ENCODE measurements at places on chromosomes 2 and 18.

- no peak for DNase-seq
These were observed 154.9 kb downstream of the MYO3B start for GRCh38 chr2:170332676-170333402.

DNA sequence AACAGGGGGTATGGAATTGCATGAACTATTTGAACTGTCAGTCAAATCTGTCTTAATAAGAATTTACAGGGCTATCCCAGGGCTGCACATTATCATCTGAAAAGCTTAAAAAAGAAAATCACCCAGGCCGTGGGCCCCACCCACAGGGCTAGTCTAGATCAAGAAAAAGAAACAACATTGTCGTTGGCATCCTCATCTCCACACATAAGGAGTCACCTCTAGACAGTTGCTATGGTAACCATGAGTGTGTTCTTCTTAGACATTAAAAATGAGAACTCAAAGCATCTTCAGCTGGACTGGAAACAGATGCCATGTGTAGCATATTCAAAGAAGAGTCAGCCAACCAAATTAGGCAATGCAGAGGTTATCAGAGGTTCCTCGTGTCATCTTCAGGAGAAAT, 72.3 kb upstream of the CPO start:
- DNase-seq: no peak

GRCh38 chr2:14235667-14236066, 396.9 kb upstream of the LRATD1 start:
- no peak for DNase-seq

- no peak for DNase-seq
These were observed 6.2 kb downstream of the PKDCC start for GRCh38 chr2:42053791-42054701.

DNA sequence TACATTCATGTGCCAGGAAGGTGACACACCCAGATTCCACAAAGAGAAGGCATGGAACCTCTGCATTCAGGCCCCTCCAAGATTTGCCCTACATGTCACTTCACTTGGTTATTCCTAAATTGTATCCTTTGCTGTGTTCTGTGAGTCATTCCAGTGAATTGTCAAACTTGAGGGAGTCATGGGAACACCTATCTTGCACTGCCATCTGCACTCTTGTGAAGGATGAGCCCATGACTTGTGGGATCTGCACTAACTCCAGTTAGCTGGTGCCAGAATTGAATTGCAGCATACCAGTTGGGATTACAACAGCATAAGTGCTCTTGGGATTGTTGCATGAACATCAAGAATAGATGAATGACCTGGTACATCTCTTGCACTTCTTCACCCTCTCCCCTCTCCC, 1288.0 kb upstream of the ZEB2 start:
- DNase-seq: no peak

DNA sequence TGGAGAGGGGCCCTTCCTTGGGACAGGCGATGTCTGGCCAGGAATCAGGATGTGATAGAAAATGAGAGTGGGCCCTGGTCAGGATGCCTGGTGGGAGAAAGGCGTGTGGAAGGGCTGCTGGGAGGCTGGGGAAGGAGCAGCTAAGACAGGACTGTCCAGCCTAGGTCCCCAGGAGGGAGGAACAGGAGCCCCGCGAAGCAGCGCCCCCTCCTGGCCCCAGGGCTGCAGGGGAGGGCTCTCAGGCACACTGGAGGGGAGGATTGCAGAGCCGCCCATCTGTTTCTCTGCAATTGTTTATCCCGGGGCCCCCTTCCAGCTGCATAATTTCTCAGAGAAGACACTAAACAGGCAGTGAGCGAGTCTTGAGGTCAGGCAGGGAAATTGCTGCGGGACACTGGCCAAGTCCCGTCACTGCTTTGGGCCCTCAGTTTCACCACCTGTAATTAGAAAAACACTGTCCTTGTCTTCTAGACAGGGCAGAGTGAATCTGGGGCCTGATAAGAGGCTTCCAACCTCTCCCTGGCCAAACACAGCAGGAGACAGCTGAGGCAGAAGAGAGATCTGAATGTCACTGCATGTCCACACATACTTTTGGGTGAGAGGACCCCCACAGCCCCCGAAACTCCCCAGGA, 3.9 kb upstream of the NPPC start:
- DNase-seq: no peak

- DNase-seq: no peak
These were observed 247.3 kb downstream of the PRKCE start for GRCh38 chr2:45898819-45899218.

DNA sequence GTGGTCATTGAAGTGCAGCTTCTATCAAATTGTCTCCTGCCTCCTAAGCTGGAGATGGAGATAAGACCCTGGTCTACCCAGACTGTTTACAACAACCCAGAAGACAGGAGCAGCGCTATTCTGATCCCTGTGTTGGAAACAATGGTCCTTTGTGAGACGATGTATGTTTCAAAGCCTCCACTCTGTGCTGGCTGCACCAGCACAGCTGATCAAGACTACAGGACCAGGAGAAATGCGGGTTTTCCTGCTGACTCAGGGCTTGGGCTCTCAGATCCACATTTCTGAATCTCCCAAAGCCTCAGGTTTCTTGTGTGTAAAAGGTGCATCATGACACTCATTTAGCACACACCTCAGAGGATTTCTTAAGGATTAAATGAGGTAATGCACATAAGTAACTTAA, 92.0 kb downstream of the POU3F3 start:
- no peak for DNase-seq

- no peak for DNase-seq
These were observed 197.9 kb upstream of the HDAC4 start for GRCh38 chr2:239598732-239599090.

GRCh38 chr2:231693956-231694355, 14.4 kb upstream of the PTMA start:
- no peak for DNase-seq

DNA sequence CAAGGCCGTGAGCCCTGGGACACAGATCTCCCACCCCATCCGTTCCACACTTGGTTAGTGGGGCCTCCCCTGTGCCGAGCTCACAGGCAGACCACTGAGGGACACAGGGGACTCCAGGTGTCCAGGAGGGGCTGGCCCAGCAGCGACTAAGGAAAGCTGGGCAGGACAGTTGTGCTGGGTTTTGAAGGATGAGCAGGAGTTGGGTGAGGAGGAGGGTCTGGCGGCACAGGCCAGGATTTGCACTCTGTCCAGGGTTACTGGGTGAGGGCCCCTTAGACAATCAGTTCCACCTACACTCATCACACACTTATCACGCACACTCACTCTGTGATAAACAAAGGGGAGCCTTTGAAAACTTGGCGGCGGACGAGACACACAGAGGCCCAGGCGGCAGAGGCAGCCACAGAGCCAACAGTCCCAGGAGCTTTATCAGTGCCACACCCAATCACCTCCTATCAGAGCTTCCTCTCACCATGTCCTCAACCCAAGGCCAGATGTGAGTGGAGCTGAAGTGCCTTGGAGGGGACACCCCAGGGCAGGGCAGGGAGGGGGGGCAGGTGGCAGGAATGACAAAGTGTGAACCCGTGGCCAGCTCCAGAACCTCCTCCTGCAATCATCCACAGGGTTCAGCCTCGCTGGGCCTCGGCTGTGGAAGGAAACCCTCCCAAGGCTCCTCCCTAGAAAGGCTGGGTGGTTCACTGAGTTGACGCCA, 26.6 kb downstream of the BIN1 start:
- DNase-seq: no peak

DNA sequence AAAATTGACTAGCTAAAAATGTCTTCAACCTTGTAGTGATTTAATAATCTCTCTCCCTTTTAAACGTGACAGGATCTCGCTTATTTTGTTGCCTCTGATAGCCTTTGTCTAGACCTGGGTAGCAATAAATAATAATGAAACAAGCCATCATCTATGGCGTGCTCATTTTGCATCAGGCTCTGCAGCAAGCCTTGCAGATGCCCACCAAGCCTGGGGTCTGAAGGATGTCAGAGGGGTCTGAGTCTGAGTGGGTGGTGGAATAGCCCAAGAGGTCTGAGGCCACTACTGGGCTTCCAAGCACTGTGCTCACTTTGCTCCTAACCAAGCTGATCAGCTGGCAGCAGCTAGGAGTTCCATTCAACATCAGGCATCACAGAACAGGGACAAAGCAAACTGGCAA, 109.4 kb downstream of the GYPC start:
- DNase-seq: no peak

- DNase-seq: no peak
These were observed 63.7 kb downstream of the MARCHF4 start for GRCh38 chr2:216308576-216308975.

GRCh38 chr18:77772177-77772576, 522.5 kb downstream of the GALR1 start:
- no peak for DNase-seq

GRCh38 chr2:45770811-45771210, 119.3 kb downstream of the PRKCE start:
- no peak for DNase-seq

GRCh38 chr2:29744976-29745375, 176.4 kb downstream of the ALK start:
- DNase-seq: no peak

DNA sequence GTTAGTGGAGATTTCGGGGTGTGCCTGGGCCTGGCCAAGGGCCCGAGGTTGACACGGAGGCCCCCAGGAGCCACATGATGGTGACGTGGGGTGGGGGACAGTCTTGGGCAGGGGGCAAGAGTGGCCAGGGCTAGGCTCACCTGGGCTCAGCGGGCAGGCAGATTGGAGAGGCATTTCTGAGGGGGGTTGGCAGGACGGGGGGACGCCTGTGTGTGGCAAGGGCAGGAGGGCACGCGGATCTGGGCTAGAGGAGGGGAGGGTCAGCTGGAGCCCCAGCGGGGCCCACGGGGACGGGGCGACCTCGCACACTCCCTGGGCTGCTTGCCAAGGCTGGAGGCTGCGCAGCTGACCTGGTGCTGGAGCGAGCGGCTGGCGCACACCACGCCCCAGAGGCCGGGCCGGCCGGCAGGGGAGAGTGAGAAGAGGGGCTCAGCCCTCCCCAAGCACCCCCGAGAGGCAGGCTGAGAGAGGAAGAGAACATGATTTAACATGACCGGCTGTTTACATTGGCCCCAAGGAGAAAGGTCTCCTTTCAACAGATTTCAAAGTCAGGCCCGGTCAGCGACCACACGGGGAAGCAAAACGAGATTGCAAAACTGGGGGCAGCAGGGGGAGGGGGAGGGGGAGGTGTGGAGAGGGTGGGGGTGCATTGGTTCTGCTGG, 38.0 kb upstream of the SNED1 start:
- DNase-seq: no peak

DNA sequence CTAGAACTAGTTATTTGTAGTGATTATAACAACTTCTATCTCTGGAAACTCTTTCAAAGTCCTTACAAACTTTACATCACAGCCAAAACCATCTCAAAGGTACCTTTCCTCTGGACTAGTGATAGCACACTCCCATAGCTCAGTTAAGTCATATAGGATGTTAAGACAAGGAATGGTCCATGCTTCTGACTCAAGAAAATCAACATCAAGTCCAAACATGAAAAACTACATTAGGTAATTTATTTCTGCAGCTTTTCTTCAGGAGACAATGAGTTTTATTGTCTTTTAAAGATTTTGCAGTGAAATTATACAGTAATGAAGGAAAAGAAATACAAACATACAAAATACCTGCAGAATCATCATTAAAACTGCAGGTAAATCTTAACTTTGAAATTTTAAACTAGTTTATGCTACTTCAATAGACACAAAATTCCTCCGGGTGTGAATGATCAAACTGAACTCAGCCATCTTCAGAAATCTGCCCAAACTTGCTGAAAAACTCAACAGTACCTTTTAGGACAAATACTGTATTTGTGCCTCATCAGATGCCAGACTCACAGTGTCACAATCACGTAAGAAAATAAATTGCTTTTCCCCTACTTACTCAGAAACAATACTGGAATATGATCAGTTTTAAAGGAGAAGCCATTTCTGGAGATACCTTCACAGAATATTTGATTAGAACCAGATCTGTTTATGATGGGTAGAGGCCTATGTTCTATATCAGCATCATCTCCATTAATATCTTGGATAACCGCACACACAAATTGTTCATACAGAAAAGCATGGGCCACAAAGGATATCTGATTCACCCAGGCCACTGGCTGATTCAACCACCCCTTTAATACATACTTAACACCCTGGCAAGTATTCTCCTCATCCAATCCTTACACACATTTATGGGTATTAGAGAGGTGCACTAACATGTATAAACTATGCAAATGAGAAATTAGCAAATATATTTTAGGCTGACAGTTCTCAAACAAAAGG, 2.6 kb downstream of the TMEM131 start:
- DNase-seq: no peak

DNA sequence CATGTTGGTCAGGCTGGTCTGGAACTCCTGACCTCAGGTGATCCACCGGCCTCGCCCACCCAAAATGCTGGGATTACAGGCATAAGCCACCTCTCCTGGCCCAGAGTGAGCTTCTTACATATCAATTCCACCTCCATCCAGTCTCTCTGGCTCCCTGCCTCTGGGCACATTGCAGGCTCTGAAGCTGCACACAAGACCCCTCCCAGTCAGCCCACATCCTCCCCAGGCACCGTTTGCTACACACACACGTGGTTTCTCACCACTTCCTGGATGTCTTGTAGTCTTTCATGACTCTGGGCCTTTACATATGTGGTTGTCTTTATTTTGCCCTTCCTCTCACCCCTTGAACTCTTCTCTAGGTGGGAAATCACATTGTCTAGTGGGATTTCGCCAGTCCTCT, 64.0 kb upstream of the CABLES1 start:
- peak; percentile 62 for DNase-seq

DNA sequence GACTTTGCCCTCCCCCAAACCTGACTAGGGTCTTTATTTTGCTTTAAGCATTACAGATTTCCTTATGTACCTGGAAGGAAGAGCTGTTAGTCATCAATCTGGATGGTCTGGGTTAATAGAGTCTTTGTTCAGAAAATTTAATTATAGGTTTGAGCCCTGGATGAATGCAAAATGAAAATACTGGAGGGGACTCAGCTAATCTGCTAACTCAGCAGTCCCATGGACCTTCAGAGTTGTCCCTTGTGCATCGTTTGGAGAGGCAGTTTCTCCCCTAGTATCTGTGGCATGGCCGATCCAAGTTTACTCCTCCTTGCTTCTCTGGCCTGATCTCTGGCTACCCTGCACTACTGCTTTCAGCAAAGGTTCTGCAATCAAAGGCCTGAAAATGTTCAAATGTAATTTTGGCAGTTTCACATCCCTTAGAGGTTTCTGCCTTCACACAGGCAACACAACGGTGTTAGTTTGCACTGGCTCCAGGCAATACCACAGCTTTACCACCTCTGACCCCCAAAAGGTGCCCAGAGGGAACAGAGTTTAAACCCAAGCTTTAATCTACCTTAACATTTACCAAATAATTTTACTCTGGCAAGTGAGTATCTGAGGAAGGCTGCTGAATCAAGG, 134.3 kb downstream of the THADA start:
- DNase-seq: no peak

- no peak for DNase-seq
These were observed 49.0 kb downstream of the SNED1 start for GRCh38 chr2:241047253-241048010.

GRCh38 chr2:17877811-17878280, 621 bp upstream of the KCNS3 start:
- no peak for DNase-seq

- DNase-seq: no peak
These were observed 69.8 kb downstream of the TNS1 start for GRCh38 chr2:217932803-217933616.

DNA sequence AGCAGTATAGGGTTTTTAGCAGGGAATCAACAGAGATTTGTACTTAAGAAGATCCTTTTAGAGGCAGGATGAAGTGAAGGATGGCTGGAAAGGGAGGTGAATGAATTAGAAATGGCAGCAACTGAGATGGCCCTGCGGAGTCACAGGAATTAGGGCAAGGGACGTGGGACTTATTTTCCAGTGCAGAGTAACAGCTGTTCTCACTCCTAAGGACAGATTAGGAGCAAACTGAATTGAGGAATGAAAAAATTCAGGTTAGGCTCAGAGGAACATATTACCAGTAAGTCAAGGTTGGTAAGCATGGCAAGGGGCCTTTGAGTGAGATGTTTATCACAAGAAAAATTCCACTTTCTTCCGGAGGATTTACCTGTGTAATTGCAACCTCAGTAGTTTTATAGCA, 34.4 kb downstream of the COL4A3 start:
- DNase-seq: no peak

Data from stimulated activated CD4-positive, alpha-beta T cell treated with anti-CD3 and anti-CD28 coated beads, Interleukin-1b, Interleukin-23, amount 100 ng/mL, for 1 hour (primary cell).